Germinal center (tissue), 1 donor: ENCODE measurements at places on chromosomes 6 and 20.

DNA sequence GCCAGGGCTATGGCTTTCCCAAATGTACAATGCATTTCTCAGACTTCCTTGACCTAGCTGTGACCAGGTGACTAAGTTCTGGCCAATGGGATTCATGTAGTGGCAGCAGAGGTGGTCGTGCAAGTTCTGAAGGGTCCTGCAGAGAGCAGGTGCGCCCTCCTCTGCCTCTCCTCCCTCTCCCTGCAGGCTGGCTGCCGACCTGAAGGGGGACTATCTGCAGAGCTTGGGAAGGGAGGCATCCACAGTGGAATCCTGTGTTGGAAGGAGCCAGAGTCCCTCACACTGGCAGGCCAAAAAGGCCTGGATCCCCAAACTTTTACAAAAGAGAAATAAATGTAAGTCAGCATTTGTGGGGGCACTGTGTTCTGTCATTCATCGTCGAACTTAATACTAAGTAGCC is 66.6 kb downstream of the CDH26 start:
- no peak for DNase-seq

DNA sequence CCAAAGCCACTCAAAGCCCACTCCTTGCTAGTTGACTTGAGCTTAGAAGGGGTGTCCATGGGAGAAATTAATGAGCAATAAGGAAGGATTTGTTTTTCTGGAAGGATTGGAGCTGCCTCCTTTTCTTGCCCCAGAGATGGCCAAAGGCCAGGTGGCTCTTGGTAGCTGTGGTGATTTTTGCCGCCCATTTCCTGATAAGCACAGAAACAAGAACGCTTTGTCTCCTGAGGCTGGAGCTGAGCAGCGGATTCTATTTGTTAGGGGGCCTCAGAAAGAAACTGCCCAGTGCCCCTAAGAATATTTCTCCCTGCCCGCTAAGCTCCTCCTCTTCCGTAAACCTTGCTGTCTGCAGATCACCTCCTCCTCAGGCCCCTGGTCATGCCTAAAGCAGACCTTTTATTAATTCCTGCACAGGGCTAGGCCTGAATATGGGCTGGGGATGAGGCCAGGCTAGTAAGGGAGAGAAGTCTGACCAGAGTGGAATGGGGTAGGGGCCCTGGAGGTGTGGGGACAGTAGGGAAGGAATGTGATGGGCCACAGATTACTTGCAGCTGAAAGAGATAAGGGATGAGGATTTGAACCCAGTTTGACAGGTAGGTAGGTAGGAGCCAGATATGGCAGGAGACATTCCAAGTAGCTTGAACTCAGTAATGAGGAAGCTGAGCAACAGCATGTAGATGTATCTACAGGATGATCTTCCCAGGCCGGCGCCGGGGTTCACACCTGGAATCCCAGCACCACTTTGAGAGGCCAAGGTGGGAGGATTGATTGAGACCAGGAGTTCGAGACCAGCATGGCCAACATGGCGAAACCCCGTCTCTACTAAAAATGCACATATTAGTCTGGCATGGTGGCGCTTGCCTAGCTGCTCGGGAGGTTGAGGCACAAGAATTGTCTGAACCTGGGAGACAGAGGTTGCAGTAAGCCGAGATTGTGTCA is 71.2 kb upstream of the NAA20 start:
- DNase-seq: no peak

- no peak for DNase-seq
Measured at GRCh38 chr6:51893366-51893765, 194.0 kb downstream of the PKHD1 start.

GRCh38 chr6:50862176-50862575 is 43.5 kb downstream of the TFAP2B start:
- no peak for DNase-seq

- peak; percentile 15 for DNase-seq
Measured at GRCh38 chr6:145863988-145864616, 49.5 kb upstream of the FBXO30 start.

DNA sequence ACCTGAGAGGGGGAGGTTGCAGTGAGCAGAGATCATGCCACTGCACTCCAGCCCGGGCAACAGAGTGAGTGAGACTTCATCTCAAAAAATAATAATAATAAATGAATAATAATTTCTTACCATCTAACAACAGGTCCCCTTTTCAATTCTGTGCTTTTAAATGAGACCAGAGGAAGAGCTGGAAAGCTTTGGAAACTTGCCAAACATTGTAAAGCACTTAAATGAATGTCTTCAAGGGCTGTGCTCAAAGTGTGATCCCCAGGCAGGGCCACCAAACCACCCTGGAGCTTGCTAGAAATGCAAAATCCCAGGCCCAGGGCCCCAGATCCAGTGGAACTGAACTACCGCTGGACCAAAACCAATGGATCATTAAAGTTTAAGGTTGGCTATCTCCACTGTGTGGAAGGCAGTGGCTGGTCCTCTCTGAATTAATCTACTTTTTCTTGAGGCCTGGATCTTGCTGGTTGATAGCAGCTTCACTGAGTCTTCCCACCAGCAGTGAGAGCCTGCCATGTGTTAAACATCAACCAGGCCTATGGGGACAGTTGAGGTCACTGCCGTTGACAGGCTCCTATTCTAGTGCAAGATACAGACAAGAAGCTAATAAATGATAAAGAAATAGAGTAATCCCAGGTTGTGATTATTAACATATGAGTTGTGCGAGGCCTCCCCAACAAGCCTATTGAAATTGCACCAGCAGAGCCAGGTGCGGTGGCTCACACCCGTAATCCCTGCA is 23.7 kb upstream of the TFAP2C start:
- no peak for DNase-seq

DNA sequence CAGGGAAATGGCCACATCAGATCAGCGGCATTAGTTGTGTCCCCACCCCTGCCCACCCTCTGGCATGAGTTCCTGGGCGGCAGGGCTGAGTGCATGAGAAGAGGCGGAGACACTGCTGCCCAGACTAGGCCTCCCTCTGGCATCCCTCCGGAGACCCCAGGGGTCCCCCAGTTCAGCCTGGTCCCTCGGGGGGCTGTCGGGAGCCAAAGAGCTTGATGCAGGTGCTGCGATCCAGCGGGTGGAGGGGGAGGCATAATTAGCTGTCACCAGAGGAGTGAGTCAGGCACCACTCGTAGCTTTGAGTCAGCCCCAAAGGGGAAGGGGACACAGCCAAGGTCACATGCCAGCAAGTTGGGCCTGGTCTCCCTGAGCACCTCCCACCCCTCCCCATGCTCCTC is 34.5 kb downstream of the DLGAP4 start:
- no peak for DNase-seq

DNA sequence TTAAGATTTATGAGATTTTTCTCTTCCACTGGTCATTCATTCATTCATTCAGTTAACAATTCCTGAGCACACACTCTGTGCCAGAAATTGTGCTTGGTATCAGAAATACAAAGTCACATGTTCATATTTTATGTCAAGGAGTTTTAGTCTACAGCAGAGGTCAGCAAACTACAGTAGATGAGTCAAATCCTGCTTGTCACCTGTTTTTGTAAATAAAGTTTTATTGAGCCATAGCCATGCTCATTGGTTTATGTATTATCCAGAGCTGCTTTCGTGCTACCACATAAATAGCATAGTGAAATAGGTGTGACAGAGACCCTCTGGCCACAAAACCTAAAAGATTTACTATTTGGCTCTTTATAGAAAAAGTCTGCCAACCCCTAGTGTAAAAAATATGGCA is 46.8 kb downstream of the THEMIS start:
- DNase-seq: no peak

DNA sequence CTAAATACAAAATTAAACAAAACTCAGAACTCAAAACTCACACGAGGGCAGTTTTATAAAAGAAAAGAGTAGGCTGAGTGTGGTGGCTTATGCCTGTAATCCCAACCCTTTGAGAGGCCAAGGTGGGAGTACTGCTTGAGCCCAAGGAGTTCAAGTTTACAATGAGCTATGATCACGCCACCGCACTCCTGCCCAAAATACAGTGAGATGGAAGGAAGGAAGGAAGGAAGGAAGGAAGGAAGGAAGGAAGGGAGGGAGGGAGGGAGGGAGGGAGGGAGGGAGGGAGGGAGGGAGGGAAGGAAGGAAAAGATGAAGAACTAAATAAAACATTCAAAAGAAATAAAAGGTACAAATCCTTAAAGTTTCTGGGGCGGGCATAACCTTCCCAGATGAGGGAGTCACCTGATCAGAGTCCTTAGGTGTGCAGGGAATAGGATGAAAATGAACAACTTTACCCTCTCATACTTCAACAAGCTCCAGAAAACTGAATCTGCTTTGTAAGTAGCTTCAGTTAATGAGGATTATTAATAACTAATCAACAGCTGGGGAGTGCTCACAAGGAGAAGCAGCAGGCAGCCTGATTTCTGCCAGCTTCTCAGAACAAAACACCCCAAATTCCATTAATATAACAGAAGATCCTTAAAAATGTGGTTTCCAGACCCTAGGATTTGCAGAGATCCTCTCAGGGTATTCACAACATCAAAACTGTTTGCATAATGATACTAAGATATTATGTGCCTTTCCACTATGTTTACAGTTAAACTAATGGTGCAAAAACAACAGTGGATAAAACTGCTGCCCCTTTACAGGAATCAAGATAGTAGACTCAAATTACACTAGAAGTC is 21.8 kb downstream of the LMBRD1 start:
- DNase-seq: no peak

GRCh38 chr6:89482126-89482525 is 49.2 kb downstream of the ANKRD6 start:
- no peak for DNase-seq

DNA sequence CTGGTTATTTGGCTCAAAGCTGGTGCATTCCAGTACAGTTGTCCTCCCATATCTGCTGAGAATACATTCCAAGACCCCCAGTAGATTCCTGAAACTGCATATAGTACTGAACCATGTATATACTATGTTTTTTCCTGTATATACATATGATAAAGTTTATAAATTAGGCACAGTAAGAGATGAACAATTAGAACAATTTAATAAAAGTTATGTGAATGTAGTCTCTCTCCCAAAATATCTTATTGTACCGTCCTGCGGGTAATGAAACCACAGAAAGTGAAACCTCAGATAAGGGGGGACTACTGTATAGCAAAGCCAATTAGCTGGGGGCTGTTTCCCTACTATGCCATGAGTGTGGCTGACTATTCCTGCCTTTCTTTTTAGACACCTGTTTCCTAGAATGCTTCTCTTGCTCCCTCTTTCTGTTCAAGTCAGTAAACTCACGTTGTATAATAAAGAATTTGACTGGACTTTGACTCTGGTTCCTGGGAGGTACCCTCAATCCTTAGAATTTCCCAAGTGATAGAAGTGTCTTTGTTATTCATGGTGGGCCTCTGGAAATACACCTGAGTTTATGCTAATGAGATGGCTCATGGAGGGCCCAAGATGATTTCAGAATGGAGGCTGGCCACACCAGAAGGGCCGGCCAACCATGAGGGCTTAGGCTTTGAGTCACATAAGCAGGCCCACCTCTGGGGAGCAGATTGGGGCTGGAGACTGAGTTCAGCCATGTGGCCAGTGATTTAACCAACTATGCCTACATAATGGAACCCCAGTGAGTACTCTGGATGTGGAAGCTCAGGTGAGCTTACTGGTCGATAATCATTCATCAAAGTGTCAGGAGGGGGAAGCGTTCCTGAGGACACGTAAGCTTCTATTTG is 689 bp upstream of the BLOC1S5 start:
- no peak for DNase-seq

DNA sequence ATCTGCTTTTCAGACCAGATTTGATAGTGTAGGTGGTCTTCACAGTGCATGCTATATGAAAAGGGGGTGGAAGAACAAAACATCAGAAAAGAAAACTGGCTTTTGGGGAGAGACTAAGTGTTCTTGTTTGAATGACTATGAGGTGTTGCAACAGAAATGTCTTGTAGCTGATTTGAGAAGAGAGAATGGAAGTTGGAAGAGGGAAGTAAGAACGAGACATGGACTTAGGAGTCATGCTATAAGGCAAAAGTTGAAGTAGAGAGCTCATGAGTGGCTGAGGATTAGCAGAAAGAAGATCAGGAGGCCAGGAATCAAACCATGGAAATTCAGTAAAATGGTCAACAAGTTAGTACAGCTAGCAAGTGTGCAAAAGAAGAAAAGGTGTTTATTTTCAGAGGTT is 32.1 kb downstream of the FNDC1 start:
- no peak for DNase-seq

DNA sequence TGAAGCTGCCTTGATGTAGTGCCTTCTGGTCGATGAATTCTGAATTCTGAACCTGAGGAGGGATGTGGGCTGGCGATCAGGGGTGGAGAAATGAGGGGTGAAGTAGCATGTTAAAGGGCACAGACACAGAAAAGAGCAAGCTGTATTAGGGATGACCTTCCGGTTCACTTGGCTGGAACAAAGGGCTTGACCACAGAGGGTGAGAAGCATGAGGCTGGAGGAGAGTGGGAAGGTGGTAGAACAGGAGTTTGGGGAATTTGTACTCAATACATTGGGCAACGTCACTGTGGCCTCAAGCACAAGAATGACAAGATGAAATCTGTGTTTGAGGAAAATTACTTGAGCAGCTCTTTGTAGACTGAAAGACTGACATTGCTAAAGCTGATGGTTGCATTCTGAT is 155.8 kb downstream of the SOBP start:
- DNase-seq: no peak

DNA sequence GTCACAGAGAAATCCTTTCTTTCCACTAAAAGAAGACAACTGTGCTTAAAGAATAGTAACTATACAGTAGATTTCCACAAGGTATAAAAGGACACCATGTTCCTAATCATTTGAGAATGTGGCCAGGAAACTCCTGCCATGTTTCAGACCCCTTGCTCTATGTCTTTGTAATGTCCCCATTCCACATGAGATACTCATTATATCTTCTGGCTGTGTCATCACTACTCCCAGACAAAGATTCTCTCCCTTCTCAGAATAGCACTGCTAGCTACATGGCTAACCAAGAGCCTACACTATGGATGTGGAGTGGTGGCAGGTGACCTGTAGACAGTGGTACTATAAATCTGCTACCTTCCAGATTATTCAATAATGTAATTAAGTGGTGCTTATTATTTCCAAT is 218.1 kb upstream of the MCHR2 start:
- DNase-seq: no peak

GRCh38 chr6:128558924-128559323 is 38.5 kb upstream of the PTPRK start:
- DNase-seq: no peak

DNA sequence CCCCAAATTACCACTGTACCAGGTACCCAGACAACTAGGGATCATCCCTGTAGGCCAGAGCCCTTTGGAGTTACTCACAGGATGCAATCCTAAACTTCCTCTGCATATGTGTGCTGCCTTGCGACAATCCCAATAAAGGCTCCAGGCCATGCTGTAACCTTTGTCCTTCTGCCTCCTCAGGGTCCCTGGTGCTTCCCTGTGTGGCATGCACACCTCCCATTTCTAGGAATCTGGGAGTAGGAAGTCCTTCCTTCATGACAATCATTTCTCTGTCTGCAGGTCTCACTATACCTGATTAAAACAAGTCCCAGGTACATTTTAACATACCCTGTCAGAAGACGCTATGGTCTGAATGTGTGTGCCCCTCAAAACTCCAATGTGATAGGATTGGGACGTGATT is 37.0 kb upstream of the MCUR1 start:
- no peak for DNase-seq

DNA sequence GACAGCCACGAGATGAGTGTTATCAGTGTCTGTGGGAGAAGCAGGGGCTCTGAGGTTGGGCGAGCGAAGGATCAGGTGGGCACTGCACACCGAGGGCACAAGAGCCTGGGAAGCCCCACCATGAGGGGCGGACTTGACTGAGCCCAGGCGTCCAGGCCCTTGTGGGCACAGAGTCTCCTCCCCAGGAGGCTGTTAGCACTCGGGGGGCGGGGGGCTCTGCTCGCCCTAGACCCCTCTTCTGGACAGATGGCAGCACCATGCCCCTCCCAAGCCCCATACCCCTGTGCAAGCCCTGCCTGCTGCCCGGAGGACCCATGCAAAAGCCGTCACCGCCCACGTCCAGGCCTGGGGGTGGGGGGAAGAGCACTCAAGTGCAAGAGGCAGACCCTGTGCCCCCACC is 21.7 kb upstream of the SLCO4A1 start:
- no peak for DNase-seq
